Activated naive CD8-positive, alpha-beta T cell treated with anti-CD3 and anti-CD28 coated beads, Interleukin-2, amount 50 U/mL, for 16 hours (primary cell): ENCODE measurements at places on chromosomes 6 and 20.

GRCh38 chr20:50192364-50193198 lies 2.0 kb downstream of the CEBPB start:
- peak; percentile 70 for DNase-seq

GRCh38 chr6:128560966-128561365 lies 40.6 kb upstream of the PTPRK start:
- DNase-seq: no peak

GRCh38 chr6:156953479-156954146 lies 176.4 kb downstream of the ARID1B start:
- DNase-seq: no peak

- no peak for DNase-seq
These were observed 696 bp upstream of the SIRPA start for GRCh38 chr20:1894471-1894950.

DNA sequence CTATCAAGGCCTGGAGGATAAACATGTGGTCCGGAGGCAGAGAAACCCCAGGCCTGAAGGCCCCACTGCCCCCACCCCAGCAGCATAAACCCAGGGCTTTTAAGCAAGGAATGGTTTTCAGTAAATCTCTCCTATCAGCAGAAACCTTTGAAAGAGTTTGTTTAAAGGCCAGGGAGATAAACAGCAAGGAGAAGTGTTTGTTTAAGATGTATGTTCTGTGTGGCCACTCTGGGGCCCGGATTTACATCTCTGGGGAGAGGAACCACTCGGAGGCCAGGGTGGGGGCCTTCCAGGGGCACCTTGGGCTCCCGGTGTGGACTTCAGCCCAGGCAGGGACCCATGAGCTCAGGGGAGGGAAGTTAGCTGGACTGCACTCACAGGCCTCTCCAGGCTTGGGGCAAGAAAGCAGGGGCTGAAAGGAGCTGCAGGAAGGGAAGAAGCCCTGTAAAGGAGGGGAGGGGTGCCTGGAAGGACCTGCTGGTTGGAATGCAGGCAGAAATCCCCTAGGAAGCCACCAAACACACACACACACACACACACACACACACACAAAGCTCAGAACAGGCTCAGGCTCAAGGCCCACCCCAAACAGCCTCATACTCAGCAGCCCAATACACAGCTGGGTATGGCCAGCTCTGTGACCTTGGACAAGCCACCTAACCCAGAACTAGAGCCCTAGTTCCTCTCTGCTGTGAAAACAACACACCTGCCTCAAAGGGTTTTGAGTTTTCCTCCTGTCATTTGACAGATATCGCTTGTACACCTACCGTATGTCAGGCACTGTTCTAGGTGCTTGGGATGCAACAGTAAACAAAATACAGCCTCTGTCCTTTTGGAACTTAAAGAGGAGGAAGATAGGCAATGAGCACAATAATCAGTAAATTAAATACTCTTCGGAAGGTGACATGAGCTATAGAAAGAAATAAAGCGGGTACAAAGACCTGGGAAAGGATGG lies 26.2 kb upstream of the FOXP4 start:
- DNase-seq: no peak

GRCh38 chr6:28656715-28657114 lies 131.0 kb downstream of the GPX5 start:
- DNase-seq: no peak

DNA sequence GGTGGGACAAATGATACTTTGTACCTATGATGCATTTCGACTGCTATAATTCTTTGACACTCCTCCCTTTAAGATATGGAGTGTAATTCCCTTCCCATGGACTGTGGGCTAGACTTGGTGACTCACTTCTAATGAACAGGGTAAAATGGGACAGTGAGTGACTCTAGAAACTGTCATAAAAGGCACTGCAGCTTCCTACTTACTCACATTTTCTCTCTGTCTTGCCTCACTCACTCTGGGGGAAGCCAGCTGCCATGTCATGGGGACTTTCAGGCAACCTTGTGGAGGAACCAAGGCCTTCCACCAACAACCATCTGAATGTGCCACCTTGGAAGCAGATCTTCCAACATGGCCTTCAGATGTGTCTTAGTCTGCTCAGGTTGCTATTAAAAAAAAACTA lies 12.9 kb upstream of the GFOD1 start:
- DNase-seq: no peak

GRCh38 chr6:9398071-9398766 lies 962.9 kb upstream of the SLC35B3 start:
- DNase-seq: no peak

DNA sequence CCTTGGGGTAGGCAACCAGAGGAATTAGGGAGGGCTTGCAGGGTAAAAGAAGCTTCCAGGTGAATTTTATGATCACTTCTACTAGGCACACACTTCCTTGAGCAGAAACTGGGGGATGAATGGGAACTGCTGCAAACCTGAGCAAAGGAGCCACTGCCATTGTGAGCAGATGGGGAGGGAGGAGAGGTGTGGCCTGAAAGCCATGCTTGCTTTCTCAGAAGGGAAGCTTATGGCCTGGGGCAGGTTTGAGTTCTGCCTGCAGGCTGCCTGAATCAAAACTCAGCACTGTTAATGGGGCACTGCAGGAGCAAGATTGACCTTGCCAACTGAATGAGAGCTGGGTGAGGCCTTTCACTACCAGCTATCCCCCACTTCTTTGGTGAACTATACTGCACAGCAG lies 328.1 kb downstream of the NKAIN2 start:
- no peak for DNase-seq

- DNase-seq: no peak
These were observed 323.9 kb downstream of the LAMA2 start for GRCh38 chr6:129206821-129207220.

- no peak for DNase-seq
These were observed 16.7 kb downstream of the TRAPPC3L start for GRCh38 chr6:116528780-116529179.

- no peak for DNase-seq
These were observed 97.8 kb downstream of the GMPR start for GRCh38 chr6:16336056-16336818.

DNA sequence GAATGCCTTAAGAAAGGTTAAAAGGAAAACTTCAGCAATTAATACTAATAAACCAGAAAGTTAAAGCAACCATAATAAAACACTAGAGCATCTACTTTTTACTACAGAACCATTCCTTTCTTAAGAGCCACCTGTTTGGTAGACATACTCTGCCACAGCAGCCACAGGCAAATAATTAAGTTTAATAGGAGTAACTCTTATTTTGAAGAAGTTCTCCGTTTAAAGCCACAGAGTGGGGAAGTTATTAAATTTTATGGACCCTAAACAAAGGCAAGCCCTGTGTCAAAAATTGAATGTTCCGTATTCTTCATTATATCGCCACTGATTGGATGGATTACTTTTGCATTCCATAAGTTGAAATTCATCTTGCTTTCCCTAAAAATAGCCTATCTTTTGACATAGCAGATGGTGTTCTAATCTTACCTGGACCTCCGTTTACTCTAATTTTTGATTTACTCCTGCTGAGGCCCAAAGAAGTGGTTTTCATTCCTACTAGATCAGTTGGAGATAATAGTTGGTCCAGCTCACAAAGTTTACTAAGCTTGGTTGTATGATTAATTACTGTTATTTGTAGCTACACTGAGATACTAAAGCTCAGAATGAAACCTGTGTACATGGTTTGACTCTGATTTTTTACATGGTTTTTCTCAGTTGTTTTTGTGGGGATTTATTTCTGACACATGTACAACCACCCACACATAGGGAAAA lies 140.4 kb upstream of the SUPT3H start:
- no peak for DNase-seq

- no peak for DNase-seq
These were observed 13.7 kb upstream of the ZNF318 start for GRCh38 chr6:43383021-43383667.

DNA sequence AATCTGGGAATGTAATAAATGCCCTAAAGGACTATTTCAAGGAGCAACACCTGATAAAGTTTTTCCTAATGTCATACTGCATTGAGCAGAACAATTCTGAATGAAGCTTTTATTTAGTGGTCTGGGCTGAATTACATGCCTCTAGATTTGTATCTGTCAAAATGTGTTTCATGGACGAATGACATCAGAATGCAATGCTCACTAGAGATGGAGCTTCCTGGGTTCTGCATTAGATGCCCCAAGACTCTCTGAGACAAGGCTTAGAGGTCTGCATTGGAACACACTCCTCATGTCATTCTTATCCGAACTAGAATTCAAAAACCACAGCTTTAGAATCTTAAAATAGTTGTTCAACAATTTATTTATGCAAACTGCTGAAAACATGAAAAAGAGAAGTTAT lies 62.0 kb downstream of the SYNE1 start:
- no peak for DNase-seq

DNA sequence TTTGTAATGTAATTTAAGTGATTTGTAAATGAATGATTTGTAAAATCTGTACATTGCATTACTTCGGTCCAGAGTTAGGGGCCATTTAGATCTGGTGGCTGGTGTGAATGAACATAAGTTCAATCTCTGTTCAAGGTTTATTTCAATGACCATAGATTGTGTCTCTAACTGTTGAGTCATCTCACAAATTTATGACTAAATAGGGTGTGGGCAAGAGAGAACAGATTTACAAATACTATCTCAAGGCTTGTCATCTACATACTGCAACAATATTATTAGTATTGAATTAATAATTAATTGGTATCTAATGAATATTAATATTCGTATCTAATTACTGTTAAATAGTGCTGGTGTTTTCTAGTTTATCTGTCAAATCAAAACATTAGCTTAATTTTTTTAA lies 115.3 kb upstream of the EDN1 start:
- DNase-seq: no peak

DNA sequence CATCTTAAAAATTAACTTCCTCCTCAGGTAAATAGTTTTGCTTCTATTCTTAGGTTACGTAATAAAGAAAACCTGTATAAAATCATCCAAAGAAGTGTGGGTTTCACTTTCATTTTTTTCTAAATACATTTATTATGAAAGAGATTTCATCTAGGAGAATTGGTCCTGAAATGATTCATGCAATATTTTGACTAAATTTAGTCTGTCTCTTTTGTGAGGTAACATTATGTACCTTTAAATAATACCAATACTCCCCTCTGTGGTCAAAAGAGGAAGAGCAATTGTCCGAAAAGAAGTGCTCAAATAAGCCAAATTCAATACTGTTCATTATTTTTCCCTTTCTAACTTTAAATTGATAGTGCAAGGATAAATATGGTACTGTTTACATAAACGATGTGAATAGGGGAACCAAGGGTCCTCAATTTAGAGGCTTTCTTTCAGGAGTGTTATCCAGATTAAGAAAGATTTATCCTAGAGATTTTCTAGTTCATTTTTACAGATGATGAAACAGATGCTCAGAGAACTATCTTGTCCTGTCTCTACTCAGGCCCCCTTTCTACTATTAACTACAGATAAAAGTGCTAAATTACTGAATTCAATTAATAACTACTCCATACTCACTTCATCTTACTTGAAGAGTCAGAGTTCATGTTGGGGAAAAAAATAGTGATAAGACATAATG lies 26.2 kb downstream of the CYP39A1 start:
- no peak for DNase-seq

- no peak for DNase-seq
These were observed 20.0 kb upstream of the ARMC12 start for GRCh38 chr6:35716798-35717197.

GRCh38 chr20:43520074-43520630 lies 12.7 kb downstream of the L3MBTL1 start:
- no peak for DNase-seq
